ENCODE measurements at places on chromosomes 3 and 15.

GRCh38 chr15:90901175-90902039 lies 1.7 kb upstream of the MAN2A2 start:
- DNase-seq: no peak

DNA sequence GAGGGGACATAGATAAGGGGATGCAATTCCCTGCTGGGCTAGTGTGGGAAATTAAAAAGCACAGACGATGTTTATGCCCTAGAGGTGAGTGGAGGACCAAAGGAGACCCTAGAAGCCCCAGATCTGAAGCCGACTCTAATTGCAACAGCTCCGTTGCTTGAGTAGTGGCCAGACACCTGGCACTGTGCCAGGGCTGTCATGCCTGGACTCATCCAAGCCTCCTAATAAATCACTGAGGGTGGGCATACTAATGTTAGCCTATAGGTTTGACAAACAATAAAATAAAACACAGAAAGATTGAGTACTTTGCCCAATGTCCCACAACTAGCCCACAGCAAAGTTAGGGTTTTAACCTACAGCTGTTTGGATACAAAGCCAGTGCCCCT lies 25.4 kb upstream of the MRPS22 start:
- DNase-seq: no peak

DNA sequence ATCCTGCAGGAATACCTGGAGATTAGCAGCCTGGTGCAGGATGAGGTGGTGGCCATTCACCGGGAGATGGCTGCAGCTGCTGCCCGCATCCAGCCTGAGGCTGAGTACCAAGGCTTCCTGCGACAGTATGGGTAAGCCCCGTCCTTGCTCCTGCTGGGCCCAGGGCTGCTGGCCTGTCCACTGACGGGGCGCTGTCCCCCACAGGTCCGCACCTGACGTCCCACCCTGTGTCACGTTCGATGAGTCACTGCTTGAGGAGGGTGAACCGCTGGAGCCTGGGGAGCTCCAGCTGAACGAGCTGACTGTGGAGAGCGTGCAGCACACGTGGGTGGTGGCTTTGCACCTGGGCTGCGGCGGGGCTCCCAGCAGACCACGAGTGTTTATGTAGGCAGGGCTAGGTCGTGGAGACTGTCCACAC lies 5.0 kb downstream of the FES start:
- DNase-seq: no peak

DNA sequence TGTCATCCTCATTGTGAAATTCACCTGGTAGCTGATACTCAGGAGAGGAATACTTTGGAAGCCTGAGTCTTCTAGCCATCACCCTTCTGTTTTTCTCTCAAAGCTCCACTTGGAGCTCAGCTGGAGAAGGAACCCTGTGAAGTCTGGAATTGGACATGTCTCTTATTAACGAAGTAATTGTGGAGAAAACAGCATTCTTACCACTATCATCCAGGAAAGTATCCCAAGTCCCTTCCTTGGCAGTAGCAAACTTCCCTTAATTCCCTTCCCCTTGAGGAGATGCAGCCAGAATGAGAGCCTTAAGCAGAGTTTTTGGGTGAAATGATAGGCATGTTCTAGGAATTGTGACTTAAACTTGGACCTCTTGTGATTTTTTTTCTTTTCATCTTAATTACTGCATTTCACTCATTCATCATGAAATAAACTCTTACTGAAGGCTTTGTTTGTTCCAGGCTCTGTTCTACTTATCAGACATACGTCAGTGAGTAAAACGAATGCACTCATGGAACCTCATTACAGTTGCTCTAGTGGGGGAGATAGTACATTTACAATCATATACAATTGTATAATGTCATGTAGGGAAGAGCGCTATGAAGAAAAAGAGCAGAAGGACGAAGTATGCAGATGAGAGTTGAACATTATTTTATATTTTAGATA lies 30.5 kb upstream of the TCF12 start:
- no peak for DNase-seq

GRCh38 chr3:72255791-72256559 lies 471.0 kb upstream of the PROK2 start:
- no peak for DNase-seq

DNA sequence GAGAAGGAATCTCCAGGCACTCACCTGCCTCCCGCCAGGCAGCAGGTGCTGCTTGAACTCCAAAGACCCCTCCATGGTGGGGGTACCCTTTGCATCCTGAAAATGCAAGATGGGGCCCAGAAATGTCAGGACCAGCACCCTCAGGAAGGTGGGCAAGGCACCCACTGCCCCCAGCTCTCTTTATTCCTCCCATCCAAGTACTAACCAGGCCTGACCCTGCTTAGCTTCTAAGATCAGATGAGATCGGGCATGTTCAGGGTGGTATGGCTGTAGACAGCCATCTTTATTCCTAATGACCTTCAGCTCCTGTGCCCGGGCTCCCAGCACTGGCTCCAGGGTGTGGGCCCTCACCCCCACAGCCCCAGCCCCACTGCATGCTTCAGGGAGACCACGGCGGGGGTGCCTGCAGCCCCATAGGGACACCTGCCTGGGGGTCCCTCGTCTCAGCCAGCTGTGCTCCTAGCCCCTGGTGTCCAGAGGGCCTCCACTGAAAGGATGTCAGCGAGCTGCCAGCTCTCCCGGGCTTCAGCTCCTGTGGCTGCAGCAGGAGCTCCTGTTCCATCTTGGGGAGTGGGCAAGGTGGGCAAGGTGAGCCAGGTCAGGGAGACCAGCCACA lies 13.2 kb downstream of the PLA2G4B start:
- DNase-seq: no peak

GRCh38 chr15:90866161-90866715 lies 2.1 kb upstream of the FURIN start:
- no peak for DNase-seq

DNA sequence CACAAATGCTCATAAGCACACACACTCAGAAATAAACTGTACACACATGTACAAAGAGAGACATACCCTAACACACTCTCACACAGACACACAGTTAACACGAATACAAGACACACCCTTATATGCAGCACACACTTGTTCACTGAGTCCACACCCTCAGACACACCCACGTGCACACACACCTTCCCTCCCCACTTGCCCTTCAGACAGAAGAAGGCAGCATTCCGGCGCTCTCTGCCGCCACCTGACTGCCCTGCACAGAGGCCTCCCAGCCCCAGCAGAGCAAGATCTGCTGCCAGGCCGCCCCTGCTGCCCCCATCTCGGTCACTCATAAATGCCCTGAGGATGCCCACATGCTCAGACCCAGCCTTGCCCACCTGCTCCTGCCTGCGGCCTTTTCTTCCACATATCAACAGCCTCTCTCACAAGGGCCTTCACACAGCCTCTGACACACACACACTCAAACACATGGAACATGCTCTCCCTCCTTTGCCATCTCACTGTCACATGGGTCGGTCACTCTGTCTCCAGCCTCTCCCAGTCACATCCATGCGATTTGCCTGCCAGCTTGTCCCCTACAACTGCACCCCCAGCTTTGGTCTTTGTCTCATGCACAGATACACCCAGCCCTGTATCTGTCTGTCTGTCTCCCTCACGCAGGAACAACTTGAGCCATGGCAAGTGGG lies 71.1 kb downstream of the EPHB3 start:
- no peak for DNase-seq

- DNase-seq: no peak
These were observed 712.1 kb downstream of the MECOM start for GRCh38 chr3:168951368-168951767.

DNA sequence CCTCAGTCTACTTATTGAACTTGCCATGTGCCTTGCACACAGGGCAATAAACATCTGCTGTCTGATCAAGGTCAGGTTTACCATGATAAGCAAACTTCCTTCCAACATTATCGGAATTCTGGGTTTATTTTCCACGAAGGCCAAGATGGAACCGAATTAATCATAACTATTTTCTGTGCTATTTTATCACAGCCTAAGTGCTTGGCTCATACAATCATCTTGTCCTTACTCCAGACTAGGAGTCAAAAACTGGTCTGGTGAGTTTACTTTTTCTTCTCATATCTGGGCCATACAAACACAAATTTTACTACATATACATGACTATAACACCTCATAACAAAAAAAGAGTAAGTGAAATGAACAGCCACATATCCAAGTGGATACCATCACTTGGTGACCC lies 2.3 kb downstream of the FBN1 start:
- no peak for DNase-seq

- peak; percentile 26 for DNase-seq
These were observed 993 bp upstream of the ISL2 start for GRCh38 chr15:76335307-76336253.

DNA sequence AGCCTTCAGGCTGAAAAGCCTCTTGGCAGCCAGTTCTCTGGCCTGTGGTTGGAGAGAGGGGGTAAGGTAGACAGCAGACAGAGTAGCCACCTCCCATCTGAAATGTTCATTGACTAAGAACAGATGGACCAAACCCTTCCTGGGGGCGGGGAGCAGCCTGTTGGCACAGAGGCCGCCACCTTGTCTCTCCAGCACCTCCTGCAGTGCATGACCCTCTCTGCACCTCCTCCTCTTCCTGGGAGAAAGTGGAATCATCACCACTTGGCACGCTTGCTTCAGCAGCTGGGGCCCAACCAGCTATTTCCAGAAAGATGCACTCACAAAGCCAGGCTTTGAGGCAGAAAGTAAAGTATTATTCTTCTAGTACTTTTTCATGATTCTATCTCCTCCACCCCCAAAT lies 313.4 kb upstream of the CHRM5 start:
- DNase-seq: no peak

DNA sequence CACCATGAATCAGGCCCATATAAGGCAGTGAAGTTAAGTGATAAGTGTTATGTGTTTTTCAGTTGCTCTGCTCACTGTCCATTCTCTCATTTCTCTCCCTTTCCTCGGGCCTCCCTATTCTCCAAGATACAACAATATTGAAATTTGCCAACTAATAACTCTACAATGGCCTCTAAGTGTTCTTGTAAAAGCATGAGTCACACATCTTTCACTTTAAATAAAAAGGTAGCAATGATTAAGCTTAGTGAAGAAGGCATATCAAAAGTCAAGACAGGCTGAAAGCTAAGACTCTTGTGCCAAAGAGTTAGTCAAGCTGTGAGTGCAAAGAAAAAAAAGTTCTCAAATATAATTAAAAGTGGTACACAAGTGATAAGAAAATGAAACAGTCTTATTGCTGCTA lies 675.4 kb downstream of the OTOL1 start:
- DNase-seq: no peak

DNA sequence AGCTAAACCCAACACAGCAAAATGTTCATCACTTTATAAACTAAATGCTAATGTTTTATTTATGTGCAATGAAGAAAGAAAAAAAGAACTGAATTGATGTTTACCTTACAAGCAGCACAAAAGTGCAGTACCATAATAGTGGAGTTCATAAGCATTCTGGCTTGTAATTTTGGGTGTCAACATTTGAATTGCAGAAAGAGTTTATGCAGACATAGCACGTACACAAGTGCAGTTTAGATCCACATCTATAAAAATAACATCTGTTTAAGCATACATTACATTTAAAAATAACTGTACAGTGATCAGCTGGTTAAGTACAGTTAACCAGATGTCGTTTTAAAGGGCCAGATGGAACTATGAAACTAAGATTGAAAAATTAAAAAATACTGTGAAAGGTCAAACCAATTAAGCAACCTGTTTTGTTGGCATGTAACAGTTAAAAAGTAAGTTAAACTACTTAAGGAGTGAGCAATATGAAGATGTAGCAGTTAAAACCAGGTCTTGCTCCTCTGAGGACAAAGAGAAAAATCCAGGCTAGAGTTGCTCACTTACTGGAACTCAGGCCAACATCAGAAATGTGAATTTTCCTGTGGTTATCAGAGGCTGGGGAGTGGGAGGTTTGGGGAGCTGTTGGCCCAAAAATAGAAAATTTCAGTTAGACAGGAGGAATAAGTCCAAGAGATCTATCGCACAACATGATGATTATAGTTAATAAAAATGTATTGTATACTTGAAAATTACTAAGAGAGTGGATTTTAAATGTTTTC lies 204.9 kb upstream of the MDFIC2 start:
- no peak for DNase-seq

GRCh38 chr3:138186803-138187295 lies 252 bp upstream of the ARMC8 start:
- no peak for DNase-seq

DNA sequence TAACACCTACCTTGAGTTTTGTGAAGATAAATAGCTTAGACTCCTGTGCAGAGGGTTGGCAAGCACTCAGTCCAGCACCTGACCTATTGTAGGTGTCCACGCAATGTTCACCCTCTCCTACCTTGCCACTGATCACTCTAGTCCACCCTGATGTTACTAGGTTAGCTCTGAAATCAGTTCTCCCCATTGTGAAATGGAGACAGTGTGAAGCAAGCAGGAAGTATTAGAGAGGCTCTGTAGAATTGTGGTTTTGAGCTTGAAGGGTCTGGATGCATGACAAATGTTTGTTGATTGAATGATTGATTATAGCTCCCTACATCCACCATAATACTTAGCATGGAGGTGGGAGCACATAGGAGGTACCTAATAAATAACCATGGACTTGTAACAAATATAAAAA lies 199.7 kb downstream of the RPLP1 start:
- no peak for DNase-seq

GRCh38 chr3:71063773-71064290 lies 519.7 kb downstream of the FOXP1 start:
- no peak for DNase-seq

- no peak for DNase-seq
These were observed 244.3 kb downstream of the NTRK3 start for GRCh38 chr15:88012233-88012632.

- DNase-seq: no peak
These were observed 1.7 kb downstream of the CCR1 start for GRCh38 chr3:46206282-46207015.

DNA sequence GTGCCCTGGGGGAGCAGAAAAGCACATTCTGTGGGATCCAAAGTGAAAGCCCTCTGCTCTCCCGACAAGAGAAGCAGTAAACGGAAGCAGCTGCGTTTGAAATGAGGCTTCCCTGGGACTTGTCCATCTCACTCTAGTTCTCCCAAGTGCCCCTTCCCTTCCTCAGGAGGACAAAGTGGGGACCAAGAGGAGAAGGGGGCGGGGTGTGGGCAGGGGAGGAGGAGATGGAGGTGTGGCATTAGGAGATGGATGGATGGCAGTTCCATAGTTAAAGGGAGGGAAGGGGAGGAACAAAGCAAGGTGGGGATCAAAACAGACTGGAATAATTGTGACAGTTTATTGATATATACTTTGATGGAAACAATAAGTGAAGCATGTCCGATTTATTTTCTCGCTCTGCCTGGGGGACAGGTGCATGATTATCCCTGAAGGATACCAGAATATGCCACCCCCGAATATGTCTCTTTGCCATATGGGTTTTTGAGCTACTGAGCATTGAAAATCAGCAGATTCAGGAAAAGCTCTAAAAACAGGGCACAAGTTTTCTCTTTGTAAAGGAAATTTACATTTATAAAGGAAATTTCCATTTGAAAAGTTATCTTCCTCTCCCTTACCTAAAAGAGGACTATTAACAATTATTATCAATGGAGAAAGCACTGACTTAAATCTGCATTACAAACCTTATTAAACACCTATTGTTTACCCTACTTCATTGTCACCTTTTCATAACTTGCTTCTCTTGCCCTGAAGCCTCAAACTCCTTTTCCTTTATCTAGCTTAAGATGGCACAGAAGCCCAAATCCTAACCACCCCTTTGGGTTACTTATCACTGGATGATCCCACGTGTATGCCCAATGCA lies 58.9 kb upstream of the DAZL start:
- DNase-seq: no peak

Data from GM19239 (cell line).